RKO (cell line): ENCODE measurements at places on chromosomes 16 and 17.

DNA sequence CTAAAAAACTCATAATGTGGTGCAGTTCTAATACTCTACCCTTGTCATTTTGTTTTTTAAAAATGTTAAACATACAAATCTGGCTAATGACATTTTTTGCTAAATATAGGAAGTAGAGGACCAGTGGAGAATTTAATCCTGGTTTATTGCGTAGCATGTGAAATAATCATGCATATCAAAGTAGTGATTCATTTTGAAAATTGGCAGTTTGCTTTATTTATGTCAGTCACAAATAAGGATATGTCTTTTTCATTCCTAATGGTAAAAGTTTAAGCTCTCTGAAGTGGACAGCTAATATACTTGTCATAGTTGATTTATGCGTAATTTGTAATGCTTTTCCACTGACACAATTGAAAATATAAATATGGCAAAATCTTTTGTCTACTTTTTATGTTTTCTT, 224.2 kb downstream of the BCAS3 start:
- DNase-seq, result peak; percentile 53

DNA sequence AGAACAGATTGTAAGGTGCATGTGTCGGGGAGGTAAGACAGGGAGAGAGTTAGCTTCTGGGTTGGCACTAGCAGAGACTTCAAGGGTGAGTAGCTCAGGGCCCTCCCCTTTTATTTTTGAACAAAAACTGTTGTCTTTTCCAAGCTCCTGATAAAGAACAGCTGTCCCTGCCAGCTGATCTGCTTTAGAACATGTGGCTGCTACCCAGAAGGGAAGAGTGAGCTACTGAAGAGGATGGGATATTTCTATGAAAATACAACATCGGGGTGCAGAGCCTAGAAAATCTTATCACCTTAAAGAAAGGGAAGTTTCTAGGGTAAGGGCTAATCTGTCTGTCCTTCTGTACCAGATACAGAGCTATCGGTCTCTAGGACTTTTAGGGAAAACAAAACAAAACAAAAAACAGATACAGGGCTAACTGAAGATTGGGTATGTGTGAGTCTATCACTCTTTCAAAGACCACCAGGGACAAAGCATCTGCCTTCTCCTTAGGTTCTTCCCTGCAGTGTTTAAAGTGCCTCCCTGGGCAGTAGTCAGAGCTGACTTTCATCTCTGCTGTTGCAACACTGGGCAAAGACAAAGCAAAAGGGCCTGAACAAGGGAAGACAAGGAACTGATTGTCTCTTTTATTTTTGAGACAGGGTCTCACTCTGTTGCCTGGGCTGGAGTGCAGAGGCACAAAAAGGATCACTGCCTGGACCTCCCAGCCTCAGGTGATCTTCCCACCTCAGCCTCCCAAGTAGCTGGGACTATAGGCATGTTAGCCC, 5.0 kb upstream of the DHRS13 start:
- DNase-seq, result no peak

- DNase-seq, result no peak
These were observed 34.1 kb downstream of the CUEDC1 start for GRCh38 chr17:57920916-57921703.

- no peak for DNase-seq
These were observed 560 bp upstream of the FAM20A start for GRCh38 chr17:68601565-68602288.

DNA sequence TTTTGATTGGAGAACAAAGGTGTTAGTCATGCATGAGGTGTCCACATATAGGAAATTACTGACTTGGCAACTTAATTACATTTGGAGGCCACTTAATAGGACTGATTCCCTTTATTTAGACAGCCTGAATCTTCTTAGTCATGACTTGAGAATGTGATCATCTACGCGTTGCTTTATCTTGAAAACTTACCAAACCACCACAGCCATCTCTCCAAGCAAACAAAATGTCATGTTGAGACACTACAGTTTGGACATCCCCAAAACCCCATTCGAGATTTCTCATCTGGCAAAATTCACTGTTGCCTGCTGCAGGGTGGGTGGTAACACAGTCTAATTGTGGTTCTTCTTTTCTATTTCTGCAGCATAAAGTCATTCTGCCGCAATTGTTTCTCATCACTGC, 176.5 kb upstream of the CDH5 start:
- DNase-seq, result no peak

DNA sequence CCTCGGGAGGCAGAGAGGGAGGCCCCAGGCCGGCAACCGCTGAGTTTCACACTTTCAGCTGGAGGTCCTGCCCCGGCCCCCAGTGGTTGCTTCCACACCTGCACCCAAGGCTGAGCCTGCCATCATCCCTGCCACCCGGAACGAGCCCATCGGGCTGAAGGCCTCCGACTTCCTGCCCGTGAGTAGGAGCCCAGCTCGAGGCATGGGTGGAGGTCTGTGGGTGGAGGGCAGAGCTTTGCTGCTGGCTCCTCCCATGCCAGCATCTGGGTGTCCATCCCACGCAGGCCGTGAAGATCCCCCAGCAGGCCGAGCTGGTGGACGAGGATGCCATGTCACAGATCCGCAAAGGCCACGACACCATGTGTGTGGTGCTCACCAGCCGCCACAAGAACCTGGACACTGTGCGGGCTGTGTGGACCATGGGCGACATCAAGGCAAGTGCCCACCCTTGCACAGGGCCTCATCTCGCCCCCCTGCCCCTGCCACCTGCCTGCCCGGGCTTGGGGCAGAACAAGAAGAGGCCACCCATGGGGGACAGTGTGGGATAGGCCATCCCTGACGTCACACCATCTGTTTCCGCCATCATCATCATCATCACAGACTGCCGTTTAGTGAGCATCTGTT, 19.6 kb downstream of the KATNB1 start:
- DNase-seq, result no peak

GRCh38 chr17:82205720-82206508, 6.7 kb downstream of the CCDC57 start:
- DNase-seq, result peak; percentile 86

DNA sequence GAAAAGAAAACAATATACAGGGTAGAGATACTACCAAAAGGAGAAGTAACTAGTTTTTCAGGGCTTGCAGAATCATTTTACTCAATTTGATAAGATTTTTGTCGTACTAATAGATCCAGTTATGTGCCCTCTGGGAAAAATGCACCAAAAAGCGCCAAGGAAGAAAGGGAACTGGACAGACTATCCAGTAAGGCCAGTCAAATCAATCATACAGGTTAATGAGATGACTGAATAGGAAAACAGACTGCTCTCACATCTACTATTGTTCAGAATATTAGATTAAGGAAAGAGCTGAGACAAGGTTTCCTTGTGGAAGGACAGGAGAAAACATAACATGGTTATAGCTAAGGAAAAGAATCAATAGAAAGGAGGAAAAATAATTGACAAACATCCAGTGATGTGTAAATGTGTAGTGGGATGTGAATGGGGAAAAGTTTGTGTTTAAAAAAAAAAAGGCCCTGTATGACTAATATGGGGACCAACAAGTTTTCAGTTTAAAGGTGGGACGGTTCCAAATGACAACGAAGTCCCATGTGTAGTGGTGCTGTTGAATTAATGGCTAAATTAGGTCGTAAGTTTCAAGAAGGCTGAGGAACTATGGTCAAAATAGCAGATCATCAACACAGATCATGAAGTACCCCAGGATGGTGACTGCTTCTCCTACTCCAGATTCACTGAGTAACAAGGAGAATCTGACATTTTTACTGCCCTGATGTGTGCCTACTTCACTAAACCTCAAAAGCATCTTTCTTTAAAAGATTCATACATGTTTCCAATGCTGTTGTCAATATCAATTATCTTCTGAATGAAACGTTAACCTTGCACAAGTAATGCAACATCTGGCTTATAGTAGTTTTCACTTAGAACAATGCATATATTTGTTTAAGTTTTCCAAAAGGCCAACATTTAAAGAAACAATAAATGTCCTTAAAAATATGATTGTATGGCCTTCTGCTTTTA, 40.7 kb downstream of the BRIP1 start:
- no peak for DNase-seq

- DNase-seq, result peak; percentile 60
These were observed 84.9 kb downstream of the HS3ST2 start for GRCh38 chr16:22898874-22899348.
